ENCODE measurements at places on chromosomes 12 and 14. TPM values are rescaled to one million over a fixed set of nuclear protein-coding genes. Genes with fewer than 3 reads are reported as not detected.

GRCh38 chr12:126752021-126752420 is 1514.9 kb upstream of the TMEM132C start:
- DNase-seq = no peak

- no peak for DNase-seq
Observed at GRCh38 chr12:68117661-68118060, 41.9 kb downstream of the IFNG start.

DNA sequence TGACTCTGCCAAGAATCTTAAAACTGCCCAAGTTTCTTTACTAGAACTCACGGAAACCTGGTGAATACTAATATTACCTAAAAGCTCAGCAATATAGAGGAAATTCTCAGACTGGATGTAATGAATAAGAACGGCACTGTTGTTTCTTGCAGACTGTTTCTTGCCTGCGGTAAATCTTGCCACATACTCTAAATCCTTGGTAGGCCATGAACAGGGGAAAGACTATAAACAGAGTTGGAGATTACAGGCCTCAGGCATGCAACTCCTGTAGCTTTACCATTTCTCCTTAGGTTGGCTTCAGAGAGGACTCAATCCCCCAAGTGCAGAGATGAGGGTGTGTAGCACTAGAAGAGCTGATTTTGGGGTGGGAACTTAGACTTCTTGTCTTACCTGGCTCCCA is 1.1 kb downstream of the ALDH6A1 start:
- DNase-seq = no peak

DNA sequence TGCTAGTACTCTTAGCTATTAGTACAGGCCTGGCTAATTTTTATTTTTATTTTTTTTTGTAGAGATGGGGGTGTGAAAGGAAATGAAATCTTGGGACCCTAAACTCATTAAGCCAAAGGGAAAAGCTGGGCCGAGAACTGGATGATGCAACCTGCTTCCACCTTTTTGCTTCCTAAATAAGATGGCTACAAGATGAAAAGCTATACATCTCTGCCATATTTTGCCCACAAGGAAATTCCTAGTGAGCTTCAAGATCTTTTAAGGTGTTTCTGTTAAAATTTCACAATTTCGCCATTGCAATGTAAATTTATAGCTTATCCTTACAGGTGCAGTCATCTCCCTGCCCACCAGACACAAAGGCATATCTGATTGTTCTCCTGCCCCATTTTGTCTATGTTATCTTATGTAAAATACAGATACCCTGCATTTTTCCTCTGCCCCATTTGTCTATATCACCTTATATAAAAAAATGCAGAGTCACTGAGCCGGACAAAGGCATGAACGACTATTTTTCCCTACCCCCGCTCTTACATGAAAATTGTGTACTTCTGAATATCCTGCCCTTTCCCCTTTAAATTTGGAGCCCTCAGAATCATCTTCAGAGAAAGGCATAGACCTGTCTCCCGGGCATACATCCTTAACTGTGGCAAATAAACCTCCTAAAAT is 112.0 kb upstream of the SLC38A2 start:
- no peak for DNase-seq

DNA sequence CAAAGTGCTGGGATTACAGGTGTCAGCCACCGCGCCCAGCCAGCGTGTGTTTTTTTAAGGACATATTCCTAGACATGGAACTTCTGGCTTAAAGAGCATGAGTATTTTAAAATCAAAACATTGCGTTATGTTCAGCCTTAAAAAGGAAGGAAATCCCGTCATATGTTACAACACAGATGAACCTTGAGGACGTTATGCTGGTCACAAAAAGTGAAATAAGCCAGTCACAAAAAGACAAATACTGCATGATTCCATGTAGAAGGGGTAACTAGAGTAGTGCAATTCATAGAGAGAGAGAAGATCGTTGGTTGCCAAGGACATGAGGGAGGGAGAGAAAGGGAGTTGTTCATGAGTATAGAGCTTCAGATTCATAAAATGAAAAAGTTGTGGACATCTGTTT is 53.9 kb downstream of the ACACB start:
- no peak for DNase-seq

NUAK1 gene
- 3.6 TPM for total RNA-seq

CRIP2 gene
- total RNA-seq = 4.3 TPM

MNAT1 gene
- 13.8 TPM for total RNA-seq

GDF11 gene
- total RNA-seq = 5.0 TPM

GRCh38 chr12:98483621-98484503 is 31.5 kb upstream of the TMPO start:
- no peak for DNase-seq

- DNase-seq = no peak
Observed at GRCh38 chr12:19525274-19525673, 86.0 kb downstream of the AEBP2 start.

ERBB3 gene
- total RNA-seq = 69.0 TPM

DNA sequence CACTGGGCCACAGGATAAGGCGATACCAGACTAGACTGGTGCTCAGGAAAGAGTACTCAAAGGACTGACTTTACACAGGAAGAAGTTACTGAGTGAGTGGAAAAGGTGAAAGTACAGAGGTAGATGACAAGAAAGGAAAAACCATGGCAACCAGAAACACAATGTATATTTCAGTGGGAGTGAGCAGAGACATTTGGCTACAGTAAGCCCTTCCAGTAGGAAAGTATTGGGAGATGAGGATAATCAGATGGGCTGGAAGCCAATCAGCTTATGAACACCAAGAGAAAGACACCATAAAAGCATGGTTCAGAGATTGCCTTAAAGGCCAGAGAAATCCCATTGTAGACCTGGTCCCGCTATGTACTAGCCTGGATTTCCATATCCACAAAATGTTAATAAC is 51.6 kb downstream of the TMTC1 start:
- DNase-seq = no peak

KRT3 gene
- not detected for total RNA-seq

CLEC7A gene
- total RNA-seq = 3.6 TPM

KRT75 gene
- not detected for total RNA-seq

- no peak for DNase-seq
Observed at GRCh38 chr12:46590991-46591703, 218.6 kb upstream of the SLC38A2 start.

KRT8 gene
- 171 TPM for total RNA-seq

DNA sequence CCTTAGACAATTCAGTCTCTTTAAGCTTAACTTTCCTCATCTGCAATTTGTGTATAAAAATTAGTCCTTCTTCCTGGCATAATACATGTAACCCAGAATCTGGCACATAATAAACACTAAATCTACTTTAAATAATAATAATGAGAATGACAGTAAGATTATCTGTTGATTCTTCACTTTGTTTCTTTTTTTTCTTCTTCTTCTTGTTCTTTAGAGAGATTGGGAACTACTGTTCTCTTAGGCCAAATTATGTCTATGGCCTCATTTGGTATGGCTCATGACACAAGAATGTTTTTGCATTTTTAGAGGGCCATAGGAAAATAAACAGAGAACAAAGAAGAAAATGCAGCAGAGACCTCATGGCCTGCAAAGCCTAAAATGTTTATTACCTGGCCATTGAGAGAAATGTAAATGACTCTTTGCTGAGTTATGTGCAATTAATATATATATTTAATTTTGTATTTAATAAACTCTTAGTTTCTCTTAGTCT is 275.8 kb downstream of the SLC6A15 start:
- DNase-seq = no peak

CLEC9A gene
- not detected for total RNA-seq

PIANP gene
- total RNA-seq = not detected

Data from liver (tissue), 10 donors.